ENCODE measurements at places on chromosomes 5 and 9.

- peak; percentile 96 for DNase-seq
Observed at GRCh38 chr5:74275171-74275992, 365.1 kb downstream of the ENC1 start.

GRCh38 chr5:127001621-127002296 lies 28.6 kb downstream of the MARCHF3 start:
- peak; percentile 96 for DNase-seq

DNA sequence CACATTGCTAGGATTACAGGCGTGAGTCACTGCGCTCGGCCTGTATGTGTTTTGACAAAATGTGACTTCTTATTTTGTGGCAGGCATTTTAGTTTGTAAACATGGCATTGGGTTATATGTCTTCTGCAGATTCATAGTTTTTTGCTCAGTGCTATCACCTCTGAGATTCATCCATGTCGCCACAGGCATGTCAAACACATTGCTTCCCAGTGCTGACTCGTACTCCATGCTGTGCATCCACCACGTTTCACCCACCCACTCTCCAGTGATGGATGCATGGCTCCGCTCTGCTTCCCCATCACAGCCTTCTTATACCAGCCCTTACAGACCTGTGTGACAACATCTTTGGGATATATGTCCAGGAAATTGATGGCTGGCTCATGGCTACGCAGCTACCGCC lies 158.8 kb downstream of the GAS1 start:
- peak; percentile 80 for DNase-seq

GRCh38 chr9:131203431-131204218 lies 72.7 kb downstream of the FAM78A start:
- DNase-seq, result no peak

DNA sequence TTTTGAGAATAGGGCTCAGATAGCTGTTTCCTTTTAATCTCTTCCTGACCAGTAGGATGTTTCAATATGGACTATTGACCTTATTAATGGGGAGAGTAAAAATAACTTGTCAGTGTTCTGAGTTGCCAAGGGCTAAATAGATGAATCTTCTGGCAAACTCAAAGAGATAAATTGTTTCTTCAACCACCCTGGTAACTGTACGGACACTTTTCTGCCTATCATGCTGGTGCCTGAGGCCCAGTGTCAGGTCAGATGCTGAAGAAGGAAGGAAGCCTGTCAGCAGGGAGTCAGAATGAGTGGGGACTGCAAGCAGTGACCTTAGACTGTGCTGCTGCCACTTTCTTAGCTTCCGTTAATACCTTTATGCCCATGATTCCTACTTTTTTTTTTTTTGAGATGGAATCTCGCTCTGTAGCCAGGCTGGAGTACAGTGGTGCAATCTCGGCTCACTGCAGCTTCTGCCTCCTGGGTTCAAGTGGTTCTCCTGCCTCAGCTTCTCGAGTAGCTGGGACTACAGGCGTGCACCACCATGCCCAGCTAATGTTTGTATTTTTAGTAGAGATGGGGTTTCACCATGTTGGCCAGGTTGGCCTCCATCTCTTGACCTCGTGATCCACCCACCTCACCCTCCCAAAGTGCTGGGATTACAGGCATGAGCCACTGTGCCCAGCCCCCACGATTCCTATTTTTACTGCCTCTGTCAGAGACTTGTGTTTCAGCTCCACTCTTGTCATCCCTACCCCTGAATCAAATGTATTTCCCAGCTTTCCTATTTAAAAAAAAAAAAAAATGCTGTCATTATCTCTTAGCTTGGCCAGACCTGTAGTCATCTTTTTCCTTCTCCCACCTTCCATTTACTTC lies 33.7 kb downstream of the TGFBR1 start:
- DNase-seq, result no peak

DNA sequence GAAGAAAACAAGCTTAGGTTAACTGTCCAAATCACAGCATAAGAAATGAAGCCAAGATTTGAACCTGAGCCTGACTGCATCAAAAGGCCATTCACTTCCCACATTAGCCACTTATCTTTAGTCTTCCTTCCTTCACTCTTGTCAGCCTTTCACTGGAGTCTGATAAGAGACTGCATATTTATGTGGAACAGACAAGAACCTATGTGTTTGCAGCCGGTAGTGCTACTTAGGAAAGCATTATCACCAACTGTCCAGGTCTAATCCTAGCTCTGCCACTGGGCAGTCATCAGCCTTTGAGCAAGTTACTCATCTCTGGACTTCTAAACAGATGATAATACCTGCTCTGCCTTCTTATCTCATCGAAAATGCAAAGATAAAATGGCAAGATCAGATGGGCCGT lies 12.1 kb upstream of the ATP6V0E1 start:
- DNase-seq, result no peak

DNA sequence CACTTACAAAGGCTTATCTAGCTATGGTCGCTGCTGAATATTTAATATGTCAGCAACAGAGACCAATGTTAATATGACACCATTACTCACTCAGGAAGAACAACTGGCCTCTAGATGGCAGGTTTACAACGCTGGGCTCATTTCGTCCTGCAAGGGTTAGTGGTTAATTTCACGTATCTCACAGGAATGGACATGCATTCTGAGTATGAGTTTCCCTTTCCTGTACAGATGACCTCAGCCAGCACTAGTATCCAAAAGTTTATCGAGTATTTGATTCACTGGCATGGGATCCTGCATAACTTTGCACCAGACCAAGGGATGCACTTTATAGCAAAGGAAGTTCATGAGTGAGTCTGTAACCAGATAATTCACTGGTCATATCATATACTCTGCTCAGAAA lies 8.7 kb upstream of the TRPC7 start:
- DNase-seq, result peak; percentile 16

- DNase-seq, result no peak
Observed at GRCh38 chr5:4674166-4674565, 466.0 kb upstream of the ADAMTS16 start.

DNA sequence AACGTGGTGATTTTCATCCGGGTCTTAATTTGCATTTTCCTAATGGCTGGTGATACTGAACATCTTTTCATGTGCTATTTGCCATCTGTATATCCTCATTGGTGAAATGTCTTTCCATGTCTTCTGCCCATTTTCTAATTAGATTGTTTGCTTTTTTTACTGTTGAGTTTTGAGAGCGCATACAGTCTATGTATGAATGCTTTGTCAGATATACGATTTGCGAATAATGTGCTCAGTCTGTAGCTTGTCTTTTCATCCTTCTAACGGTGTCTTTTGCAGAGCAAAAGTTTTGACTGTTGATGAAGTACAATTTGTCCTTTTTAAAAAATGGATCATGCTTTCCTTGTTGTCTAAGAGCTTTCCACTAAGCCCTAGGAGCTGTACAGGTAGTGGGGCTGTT lies 143.0 kb downstream of the RGS3 start:
- DNase-seq, result no peak

DNA sequence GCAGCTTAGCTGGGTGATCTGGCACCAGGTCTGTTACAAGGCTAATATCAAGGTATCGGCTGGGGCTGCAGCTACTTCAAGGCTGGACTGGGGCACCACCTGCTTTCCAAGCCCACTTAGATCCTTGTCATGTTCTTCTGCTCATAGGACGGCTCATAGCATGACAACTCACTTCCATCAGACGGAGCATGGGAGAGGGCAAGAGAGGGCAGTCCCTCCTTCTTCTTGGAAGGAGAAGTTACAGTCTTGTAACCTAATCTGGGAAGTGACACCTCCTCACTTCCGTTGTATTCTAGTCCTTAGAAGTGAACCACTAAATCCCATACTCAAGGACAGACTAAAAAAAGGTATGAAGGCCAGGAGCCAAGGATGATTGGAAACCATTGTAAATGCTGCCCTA lies 258.2 kb downstream of the MAST4 start:
- no peak for DNase-seq

DNA sequence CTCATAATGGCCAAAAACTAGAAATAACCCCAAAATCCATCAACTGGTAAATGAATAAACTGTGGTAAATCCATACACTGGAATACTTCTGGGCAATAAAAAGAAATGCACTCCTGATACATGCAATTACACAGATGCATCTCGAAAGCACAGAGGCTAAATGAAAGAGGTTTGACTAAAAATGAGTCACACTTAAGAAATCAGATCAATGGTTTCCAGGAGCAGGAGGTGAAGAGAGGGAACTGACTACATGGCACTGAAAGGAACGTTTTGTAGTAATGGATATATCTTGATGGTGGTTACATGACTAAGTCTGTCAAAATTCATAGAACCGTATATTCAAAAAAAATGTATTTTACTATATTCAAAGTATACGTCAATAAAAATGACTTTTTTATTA lies 42.4 kb downstream of the STRBP start:
- peak; percentile 8 for DNase-seq

GRCh38 chr9:135416664-135417290 lies 62.8 kb upstream of the PPP1R26 start:
- DNase-seq, result no peak

DNA sequence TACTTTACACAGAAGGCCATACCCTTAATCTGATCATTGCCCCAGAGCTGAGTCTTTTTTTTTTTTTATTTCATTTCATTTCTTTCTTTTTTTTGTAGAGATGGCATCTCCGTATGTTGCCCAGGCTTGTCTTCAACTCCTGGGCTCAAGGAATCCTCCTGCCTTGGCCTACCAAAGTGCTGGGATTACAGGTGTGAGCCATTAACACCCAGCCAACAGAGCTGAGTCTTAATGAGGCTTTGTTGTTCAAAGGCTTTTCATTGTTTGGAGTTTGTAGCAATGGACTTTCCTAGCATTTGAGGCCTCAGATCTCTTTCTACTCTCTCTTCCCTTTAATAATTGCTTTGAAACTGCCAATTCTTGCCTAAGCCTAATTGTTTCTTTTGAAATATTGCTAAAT lies 176.5 kb upstream of the FBN2 start:
- no peak for DNase-seq

GRCh38 chr5:147791181-147791580 lies 8.7 kb upstream of the JAKMIP2 start:
- no peak for DNase-seq

- DNase-seq, result peak; percentile 53
Observed at GRCh38 chr9:32431940-32432555, 47.6 kb downstream of the ACO1 start.

DNA sequence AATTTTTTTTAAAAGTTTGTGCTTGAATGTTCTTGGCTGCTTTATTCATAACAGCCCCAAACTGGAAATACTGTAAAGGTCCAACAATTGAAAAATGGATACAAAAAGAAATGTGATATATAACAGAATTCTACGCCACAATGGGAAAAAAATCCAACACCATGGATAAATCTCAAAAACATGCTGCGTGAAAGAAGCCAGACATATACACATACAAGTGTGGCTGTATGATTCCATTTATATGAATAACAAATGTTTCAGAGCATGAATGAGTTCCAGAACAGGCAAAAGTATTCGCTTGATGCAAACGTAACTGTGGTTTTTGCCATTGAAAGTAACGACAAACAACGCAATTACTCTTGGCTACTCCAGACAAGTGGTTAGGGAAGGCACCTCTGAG lies 7.2 kb upstream of the SFXN1 start:
- no peak for DNase-seq

DNA sequence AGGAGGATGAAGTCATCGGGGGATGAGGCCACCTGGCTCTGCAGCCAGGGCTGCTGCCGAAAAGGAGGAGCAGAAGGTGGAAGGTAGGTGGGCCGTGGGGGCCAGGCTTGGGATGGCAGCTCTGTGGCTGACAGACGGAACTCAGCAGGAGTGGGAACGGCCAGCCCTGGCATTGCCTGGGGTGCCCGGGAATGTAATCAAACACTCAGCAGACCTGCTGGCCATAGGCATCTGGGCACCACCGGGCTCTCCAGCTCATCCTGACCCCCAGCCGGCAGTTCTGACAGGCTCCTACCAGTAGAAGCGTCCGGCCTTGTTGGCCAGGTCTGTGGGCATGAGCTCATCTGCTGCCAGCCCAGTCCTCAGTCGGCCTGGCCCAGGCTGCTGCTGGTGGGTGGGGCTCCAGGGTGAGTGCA lies 4.3 kb upstream of the FAT2 start:
- DNase-seq, result no peak

Data from fibroblast of skin of abdomen (primary cell).